ENCODE measurements at places on chromosomes 2 and 18.

DNA sequence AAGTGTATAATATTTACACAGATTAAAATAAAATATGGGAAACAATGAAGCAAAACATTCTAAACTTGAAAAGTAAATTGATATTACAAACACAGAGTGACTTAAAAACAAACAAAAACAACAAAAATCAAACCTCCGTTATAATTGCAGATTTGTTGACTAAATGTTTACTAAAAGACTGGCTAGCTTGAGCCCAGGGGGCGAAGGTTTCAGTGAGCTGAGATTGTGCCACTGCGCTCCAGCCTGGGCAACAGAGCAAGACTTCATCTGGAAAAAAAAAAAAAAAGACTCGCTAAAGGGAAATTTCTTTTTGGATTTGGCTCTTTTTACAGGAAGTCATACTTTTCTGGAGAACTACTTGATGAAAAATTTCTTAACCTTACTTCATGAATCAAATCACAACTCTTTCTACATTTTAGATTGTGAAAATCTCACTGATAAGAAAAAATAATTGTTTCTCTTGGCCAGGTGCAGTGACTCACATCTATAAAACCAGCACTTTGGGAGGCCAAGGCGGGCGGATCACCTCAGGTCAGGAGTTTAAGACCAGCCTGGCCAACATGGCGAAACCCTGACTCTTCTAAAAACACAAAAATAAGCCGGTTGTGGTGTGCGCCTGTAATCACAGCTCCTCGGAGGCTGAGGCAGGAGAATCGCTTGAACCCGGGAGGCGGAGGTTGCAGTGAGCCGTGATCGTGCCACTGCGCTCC, 9.7 kb downstream of the TFPI start:
- DNase-seq = no peak

GRCh38 chr2:231714639-231715498, 6.5 kb downstream of the PTMA start:
- no peak for DNase-seq

- no peak for DNase-seq
Measured at GRCh38 chr2:74759986-74760385, 73.9 kb upstream of the HK2 start.

DNA sequence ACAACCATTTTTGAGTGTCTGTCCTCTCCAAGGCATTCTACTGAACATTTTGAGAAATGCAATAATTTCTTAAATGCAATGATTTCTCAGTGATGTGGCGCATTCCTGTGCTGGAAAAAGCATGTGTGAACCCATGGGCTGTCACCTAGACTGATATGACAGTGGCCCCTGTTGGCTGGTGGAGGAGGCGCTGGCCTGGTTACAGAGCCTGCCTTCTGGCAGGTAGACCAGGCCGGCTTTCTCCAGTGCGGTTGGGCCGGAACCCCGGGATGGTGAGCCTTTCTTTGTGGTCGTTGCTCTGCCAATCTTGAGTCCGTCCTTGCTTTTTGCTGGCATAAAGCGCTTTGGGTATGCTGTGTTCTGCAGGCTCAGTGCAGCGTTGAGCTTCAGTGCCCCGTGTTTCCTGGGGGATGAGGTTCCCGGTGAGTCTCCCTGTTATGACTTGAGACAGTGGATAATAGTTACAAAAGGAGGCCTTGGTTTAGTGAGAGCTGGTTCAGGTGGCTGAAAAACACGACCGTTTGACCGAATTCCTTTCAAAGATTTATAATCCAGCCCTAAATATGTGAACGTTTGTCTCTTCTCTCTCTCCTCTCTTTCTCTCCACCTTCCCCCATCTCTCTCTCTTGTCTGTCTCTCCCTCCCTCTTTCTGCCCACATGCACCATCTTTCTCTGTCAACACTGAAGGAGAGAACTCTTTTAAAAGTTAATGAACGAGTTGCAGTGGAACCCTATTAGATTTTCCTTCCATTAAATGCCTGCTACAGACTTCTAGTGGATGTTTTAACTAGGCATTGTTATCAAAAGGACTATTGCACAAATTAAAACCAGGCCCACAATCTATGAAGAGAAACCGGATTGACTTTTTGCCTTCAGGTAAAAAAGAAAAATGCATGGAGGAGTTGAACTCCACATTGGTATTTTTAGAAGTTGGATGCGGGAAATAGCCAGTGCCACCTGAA, 34.0 kb downstream of the TSHZ1 start:
- DNase-seq = no peak

DNA sequence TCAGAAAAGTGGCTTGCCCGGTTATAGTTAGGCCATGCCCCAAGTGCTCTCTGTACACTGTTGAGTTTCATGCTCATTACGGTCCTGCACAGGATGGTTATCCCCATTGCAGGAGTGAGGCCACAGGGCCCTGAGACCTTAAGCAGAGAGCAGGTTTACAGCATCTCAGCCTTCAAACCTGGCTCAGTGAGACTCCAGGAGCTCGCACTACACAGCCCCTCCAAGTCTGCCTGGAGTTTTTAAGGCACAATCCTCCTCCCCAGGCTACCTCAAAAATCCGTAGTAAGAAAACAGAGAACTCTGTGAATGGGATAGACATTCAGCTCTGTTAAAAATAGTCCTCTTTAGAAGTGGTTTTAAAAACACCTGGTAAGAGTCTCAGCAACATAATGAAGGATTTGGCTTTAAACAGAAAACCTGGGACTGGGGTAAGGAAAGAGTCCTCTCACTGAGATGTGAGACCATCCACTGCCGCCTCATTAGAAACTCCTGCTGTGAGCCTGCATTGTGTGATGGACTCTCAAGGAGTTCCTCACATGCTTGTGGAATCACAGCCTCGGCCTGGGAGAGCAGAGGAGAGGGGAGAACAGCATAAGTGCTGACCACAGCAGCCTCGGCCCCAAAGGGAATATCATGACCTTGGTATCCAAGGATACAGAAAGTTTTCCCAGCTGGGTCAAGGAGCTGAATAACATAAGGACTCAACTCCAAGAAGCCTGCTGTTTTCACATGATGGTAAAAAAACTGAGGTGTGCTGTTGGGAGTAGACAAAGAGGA, 214.8 kb downstream of the ATAD2B start:
- DNase-seq = peak; percentile 59

DNA sequence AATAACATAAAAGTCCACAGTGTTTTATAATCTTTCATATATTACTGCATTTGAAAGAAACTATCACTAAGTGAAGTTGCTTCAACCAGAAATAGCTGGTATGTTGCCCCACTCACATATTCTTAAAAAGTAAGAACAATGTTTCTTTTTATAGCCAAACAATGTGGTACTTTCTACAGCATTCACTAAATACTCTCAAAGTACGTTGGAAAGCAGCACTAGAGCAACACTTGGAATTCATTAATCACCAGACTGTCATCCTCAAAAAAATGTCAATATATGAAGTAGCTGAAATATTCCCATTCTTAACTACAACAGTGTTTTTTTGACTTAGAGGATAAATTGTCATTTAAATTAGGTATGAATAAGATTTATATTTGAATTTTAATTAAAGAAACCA, 32.8 kb downstream of the COBLL1 start:
- DNase-seq = no peak

DNA sequence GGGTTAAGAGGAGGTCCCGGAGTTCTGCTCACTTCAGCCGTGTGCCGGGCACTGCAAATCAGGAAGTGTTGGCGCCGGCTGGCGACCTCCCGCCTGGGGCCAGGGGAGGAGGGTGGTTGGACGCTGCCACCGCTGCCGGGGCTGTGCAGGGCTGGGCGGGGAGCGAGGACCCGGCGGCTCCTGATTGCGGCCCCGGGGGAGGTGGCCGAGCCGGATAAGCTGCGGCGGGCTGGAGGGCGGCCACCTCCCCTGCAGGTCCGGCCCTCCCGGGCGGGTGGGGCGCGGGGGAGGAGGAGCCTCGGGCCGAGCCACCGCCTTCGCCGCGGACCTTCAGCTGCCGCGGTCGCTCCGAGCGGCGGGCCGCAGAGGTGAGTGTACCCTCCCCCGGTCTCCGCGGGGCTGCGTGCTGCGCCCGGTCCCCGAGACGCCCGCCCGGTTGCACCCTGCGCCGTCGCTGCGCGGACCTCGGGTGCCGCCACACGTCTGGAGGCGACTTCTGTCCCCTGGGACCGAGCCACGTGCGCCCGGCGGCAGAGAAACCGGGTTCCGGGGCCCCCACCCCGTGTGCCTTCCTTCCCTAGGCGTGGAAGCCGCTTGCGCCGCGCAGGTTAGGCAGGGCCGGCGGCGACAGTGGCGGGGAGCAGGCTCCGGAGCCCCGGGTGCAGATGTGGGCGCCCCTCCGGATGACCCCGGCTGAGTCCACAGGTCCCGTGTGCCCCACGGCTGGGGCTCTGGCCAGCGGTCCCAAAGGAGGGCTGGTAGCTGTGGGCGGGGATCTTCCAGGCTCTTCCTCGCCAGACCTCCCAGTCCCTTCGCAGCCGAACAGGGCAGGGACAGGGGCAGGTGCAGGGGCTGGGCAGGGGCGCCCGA, at the start of gene STEAP3:
TSS of gene STEAP3 (plus strand) at position 314 of the 870 bp plus-strand sequence. CDS start 7,179 bp downstream, outside the sequence.
- DNase-seq = no peak

DNA sequence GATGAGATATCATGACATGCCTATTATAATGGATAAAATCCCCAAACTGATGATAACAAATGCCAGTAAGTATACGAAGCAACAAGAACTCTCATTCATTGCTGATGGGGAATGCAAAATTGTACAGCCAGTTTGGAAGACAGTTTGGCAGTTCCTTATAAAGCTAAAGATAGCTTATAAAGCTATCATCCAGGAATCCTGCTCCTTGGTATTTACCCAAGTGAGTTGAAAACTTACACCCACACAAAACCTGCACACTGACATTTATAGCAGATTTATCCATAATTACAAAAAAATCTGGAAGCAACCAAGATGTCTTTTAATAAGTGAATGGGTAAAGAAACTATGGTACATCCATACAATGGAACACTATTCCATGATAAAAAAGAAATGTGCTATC, 59.5 kb upstream of the FAM124B start:
- no peak for DNase-seq

DNA sequence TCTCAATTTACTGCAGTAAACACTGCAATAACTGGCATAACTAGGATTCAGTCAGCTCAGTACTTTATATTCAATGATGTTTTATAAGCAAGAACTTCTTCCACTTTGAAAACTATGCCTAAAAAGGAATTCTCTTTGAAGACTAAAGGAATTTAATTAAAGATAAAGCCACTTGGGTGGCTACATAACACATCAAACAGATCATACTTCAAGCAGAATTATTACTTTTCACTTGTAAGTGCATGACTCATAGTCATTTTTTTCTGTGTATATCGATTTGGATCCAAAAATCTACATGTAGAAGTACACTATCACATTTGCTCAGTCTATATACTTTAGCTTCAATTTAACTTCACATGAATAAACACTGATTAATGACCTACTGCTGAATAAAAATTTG, 4.0 kb downstream of the KANSL1L start:
- DNase-seq = no peak

GRCh38 chr2:241636182-241637017, 558 bp downstream of the THAP4 start:
- no peak for DNase-seq

DNA sequence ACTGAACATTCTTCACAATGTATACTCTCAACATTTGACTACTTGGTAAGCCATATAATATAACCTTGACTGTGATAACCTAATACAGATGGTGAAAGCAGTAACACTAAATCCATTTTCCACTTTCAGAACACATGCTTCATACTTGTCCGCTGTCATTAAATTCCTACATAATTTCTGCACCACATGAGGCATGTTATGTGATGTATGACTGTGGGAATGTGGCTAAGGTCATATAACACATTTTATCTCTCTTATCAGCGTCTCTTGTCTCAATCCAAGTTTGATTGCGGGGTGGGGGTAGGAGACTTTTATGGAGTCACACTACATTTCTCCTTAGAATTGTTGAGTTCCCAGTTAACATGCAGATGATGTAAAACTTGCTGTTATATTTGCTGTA, 110.9 kb downstream of the MTCL1 start:
- no peak for DNase-seq

DNA sequence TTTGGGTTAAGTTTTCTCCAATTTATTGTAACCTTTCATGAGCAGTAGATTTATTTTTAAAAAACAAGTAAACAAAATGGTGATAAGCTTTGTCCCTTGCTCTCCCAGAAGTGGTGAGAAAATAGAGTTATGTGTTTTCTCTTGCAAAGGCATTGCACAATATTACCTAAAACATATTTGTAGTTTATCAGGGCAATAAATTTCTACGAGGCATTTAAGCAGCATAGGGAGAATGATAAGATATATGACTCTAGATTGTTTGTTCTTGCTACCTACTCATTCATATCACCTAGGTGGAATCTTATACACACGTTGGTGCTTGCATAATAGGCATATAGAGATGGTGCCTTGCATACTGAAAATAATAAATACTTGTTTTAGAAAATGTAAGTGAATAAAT, 201.7 kb downstream of the MYO1B start:
- no peak for DNase-seq

GRCh38 chr2:41907141-41907540, 140.7 kb upstream of the PKDCC start:
- DNase-seq = no peak

DNA sequence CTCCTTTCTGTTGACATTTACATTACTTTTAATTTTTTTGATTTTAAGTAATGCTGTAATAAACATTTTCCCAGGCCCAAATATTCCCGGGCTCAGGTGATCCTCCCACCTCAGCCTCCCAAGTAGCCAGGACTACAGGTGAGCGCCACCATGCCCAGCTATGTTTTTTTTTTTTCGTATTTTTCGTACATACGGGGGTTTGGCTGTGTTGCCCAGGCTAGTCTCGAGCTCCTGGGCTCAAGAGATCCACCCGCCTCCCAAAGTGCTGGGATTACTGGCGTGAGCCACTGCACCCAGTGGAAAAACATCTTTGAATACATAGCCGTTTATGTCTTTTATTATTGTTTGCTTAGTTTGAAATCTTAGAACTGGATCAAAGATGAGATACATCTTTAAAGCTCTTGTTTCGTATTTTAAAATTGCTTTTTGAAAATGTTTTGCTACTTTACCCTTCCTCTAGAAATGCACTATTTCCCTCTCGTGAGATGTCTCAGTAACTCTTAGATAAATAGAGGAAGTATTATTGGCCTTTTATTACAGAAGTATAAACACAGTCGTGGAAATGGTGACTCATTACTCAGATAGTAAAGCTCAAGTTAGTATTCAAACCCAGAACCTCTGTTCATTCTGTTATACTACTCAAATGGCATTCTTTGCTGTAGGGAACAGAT, 2.4 kb downstream of the SMCHD1 start:
- no peak for DNase-seq

GRCh38 chr18:63356272-63356896, 10.6 kb downstream of the KDSR start:
- DNase-seq = no peak

- no peak for DNase-seq
Measured at GRCh38 chr2:179536185-179536584, 271.6 kb upstream of the SESTD1 start.

Measured in iPS DF 19.7 (cell line).